ENCODE measurements at places on chromosomes 11 and 22.

- no peak for DNase-seq
Measured at GRCh38 chr22:47850644-47851151, 1088.2 kb downstream of the TBC1D22A start.

DNA sequence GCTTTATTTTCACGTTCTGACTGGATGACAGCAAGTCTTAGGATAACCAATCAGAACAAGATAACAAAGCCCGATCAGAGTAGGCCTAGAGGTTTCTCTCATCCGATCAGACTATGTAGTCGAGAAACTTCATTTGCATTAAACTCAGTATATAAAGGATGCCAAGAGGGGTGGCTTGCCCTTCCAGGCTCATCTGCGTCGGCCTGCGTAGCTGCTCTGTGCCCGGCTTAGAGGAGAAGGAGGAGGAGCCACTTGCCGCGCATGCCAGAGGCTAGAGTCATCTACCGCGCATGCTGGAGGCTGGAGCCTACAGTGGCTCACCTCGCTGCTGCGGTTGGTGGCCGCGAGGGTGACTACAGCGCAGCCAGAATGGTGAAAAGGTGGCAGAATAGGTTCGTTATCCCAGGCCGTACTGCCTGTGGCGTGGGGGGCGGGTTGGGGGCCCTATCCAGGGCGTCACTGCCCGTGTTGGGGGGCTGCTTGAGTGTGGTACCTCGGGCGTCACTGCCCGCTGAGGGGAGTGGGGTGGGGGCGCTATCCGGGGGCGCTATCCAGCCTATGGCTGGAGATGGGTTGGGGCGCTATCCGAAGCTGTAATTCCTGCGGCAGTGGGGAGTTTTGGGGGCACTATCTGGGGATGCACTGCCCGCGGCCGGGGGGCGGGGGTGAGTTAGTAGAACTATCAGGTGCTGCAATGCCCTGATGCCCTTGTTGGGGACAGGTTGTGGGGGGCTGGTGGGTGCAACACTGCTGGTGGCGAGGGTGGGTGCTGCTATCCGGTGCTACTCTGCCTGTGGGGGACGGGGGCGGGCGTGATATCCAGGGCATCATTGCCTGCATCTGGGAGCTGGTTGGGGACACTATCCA is at the start of gene RFPL2:
Gene RFPL2, minus strand, starts transcription at position 218 of the 867 bp plus-strand sequence. CDS start 2,622 bp downstream, outside the sequence.
- no peak for DNase-seq

GRCh38 chr11:83566950-83567349 is 280.8 kb upstream of the CCDC90B start:
- no peak for DNase-seq

GRCh38 chr22:36343720-36344105 is 44.1 kb downstream of the MYH9 start:
- DNase-seq: no peak

- DNase-seq: no peak
Measured at GRCh38 chr11:81744336-81745116, 989.1 kb downstream of the FAM181B start.

Data from stimulated activated CD4-positive, alpha-beta T cell treated with anti-CD3 and anti-CD28 coated beads, Interleukin-2, amount 100 ng/mL, for 4 hours (primary cell).